ENCODE measurements at places on chromosomes 4 and X.
A peak's percentile ranks its signal among the peaks of the same experiment; 100 is the strongest.

- no peak for DNase-seq
These were observed 173.6 kb upstream of the LNX1 start for GRCh38 chr4:53764761-53765490.

DNA sequence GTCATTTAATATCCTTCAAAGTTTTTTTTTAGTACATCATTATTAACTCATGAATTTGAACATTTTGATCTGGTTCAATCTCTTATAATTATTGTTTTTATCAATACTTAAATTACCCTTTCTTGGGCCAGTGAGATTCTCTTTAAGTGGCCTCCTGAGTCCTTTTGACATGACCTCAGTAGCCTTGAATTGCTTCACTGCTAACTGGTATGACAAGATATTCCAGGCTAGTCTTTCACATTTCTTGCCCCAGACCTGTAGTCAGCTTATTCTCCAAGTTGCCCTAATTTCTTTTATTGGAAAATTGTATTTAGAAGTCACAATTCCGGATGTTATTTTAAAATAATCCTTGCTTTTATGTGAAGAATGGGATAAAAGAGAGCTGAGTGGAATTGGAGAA is 35.4 kb upstream of the FBXW7 start:
- no peak for DNase-seq

GRCh38 chr4:14131335-14131734 is 503.8 kb upstream of the BOD1L1 start:
- no peak for DNase-seq

DNA sequence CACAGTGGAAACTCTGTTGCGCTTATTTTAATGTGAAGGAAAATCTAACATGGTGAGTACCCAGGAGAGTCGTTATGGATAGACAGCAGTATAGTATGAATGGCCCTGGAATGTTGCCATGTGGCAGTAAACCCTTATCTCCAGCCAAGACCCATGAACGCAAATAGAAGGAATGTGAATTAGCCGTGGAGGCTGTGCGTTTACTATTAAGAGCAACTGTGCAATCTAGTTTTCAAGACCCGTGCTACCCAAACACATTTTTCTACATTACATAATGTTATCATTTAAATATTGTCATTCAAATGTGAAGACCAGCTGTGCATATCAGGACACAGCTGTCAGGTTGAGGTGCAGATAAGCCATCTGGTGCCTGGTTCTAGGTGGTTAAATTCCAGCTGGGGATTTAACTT is 13.3 kb upstream of the AGA start:
- no peak for DNase-seq

DNA sequence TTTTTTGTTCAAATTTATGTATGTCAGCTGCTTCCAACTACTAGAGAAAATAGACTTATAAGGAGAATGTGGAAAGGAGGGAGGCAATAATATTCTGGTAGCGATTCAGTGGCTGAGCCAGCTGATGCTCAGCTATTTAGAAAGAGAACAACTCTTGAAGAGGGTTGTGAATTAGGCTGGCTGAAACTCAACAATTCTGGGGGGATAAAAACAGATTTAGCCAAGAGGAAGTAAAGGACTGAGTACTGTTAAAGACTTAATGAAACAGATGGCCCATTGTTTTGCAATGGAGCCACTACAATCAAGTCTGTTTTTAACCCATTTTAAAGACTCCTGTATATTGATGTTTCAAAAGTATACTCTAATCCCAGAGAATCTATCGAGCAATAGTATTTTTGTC is 1058.9 kb downstream of the C4orf33 start:
- no peak for DNase-seq

GRCh38 chr4:183409483-183409882 is 35.0 kb upstream of the CDKN2AIP start:
- DNase-seq = no peak

GRCh38 chrX:112826023-112826422 is 14.6 kb downstream of the AMOT start:
- DNase-seq = no peak

GRCh38 chrX:49155243-49155899 is 7.2 kb upstream of the MAGIX start:
- DNase-seq = peak; percentile 34

DNA sequence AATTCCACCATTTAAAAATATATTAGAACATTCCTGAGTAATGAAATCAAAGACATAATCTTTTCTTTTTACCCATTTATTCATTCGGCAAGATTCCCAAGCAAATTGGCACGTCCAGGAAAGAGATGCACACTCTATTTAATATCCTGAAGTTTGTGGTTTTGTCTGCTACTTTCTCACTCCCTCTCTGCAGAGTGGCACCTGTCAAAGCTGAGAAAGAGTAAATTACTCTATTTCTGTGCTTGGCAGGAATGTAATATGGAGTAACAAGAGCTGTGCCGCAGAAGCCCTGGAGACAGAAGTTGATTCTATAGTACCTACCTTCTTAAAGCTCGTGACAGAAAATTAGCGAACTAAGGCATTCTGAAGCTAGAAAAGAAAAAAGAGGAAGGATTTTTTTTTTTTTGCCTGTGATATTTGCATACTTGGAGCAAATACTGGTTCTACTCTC is 5.5 kb downstream of the GSTCD start:
- no peak for DNase-seq

GRCh38 chr4:76974150-76974549 is 24.6 kb downstream of the SEPTIN11 start:
- DNase-seq = no peak

- no peak for DNase-seq
These were observed 72.5 kb upstream of the CXorf51A start for GRCh38 chrX:146887020-146887419.

- no peak for DNase-seq
These were observed 108.3 kb upstream of the CAMK2D start for GRCh38 chr4:113869743-113870375.

DNA sequence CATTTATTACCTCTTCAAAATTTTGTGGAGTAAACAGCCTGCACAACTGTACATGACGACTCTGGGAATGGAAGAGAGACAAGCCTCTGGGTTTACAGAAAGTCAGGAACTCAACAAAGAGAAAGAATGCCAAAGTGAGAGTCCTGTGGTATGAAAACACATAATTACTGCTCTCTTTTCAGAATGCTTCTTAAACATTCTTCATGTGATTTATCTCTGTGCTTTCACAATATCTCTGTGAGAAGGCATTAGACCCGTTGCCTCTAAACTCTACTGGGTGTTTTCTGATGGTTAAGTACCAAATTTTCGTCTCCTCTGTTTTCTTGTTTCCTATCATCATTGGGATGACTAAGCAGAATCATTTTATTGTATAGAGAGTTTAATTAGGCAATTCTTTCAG is 966.6 kb upstream of the SLIT2 start:
- DNase-seq = no peak

DNA sequence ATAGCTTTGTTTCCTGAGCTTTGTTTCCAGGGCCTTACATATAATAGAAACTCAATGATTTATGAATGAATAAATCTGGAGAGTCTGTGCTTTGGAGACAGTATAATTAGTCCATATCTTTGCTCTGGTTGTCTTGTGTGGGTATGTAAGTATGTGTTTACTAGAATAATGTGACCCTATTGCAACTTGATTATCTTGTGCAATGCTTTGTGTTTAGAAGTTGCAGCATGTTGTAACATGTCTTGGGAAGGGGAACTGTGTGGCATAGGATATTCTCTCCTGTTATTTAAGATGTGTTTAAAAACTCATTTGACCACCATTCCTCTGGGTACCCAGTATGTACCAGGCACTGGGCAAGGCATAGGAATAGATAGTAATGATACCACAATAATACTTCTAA is 6.1 kb downstream of the SPATA18 start:
- no peak for DNase-seq

DNA sequence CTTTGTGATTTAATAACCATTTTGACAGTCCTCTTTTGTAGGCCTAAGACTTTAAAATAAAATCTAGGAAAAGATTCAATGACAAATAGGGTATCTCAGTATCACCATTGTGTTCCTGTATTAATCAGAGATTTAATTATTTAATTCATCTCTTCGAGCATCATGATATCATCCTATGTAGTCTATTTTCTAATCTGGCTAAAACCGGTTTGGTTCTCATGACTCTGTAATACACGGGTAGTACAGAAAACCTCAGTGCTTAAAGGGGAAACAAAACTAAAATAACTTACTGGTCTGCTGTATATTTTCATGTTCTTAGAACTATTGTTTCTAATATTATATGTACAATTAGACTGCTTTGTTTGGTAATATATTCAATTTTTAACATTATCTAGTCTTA is 23.7 kb upstream of the FBXW7 start:
- no peak for DNase-seq

DNA sequence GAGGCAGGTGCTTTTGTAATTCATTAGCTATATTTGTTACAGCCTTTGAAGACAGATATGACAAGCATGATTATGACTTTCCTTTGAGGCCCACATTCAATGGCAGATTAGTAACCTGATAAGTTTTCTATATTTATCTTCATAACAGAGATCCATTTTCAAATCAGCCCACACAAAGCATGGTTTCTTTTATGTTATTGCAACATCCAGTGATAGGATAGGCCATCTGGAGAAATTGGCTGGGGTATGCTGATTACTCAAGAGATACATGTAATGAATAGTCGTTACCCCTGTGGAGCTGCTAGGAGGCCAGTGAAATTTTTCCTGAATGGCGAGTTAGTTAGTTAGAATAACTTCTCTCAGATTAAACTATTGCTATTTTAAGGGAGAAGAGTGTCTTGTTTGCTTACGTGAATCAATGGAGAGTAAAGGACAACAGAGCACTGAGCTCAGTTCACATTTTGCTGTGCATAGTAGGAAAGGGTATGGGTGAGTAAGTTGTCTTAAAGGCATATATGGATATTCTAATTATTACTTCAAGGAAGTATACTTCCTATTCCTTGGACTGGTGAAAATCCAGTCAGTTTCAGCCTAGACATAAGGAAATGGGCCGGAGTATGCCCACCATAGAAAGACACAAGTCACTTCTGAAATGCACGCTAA is 79.2 kb upstream of the DKK2 start:
- no peak for DNase-seq

- no peak for DNase-seq
These were observed 91.8 kb downstream of the PDE5A start for GRCh38 chr4:119536572-119537528.

GRCh38 chr4:129821963-129822362 is 726.0 kb downstream of the C4orf33 start:
- DNase-seq = no peak
